ENCODE measurements at places on chromosomes 1 and 21.

GRCh38 chr21:45540601-45540970, 1.7 kb downstream of the SLC19A1 start:
- DNase-seq: no peak

GRCh38 chr1:160702100-160702499, 9.5 kb downstream of the CD48 start:
- DNase-seq: no peak

DNA sequence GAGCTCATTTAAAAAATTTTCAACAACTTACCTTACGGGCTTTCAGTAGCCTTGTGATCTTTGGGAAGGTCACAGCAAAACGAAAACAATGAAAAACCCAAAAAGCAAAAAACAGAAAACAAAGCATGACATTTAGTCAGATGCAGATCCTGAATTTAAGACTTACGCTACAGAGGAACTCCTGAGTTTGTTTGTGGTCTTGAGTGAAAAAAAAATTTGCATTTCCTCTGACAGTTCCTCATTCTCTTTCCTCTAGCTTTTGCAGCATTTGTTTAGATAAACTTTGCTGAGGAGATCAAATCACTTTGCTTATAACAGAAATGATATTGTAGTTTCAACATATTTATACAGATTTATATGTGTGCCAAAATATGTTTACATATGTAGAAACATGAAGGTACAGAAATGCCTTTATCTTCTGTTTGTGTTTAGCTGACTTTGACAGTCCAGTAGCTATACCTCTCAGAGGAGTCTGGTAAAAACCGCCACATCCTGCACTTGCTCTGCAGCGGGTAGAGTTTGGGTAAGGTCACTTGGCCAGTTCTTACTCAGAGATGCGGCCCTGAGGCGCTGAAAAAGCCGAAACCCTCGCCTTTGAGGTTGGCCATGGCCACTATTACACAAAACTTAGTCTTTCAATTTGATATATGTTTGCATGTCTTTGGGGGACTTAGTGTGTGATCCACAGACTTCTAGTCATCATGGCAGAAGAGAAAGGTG, 142.5 kb downstream of the TNR start:
- no peak for DNase-seq

- no peak for DNase-seq
These were observed 23.2 kb downstream of the ILDR2 start for GRCh38 chr1:166952002-166952746.

GRCh38 chr1:218660678-218661053, 315.5 kb downstream of the TGFB2 start:
- no peak for DNase-seq

- no peak for DNase-seq
These were observed 247.3 kb downstream of the S1PR1 start for GRCh38 chr1:101483982-101484688.

DNA sequence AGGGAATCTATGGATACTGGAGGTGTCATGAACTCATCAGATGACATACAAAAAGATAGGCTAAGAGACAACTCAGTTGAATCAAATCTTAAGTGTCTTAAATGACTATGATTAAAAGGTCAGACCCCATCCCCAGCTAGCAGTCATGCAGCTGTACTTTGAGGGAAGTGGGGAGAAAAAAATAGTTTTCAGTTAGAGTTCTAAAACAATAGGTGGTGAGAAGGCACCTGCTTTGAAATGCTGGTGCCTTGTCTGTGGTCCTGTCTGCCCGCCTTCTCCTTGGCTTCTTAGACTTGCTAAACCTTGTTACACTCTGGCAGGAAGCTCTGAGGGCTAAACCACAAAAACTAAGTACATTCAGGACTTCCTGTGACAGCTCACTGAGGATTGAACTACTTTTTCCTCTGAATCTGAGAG, 15.3 kb downstream of the CD2 start:
- no peak for DNase-seq

DNA sequence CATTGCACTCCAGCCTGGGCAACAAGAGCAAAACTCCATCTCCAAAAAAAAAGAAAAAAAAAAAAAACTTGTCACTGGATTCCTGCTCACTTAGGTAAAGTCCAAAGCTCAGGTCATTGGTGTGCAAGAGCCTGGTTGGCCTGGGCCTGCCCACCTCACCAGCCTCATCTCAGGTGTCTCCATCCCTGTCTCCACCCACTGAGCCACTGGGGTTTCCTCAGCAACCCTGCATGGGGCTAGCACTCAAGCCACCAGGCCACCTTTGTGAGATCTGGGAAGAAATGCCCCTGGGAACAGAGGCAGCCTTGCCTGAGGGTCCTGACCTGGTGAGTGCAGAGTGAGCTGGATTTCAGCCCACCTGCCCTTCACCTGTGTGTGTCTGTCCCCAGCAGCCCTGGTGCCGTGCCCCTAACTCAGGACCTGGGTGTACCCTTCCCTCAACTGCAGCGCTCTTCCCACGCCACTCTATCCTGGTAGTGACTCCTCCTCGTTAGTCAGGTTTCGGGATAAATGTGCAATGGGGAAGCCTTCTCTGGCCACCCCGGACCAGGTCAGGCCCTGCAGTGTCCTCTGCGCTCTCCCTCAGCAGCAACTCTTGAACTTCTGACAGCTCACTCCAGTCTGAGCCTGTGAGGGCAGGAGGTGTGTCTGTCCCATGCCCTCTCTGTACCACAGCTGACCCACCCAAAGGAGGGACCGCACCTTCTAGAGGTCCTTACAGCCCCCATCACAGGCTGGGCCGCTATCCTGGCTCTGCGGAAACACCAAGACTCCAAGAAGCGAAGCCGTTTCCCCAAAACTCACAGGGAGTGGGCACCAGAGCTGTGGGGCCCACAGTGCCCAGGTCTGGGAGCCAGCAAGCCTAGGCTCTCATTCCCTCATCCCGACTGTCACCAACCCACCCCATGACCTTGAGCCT, 3.3 kb downstream of the PDZK1IP1 start:
- DNase-seq: no peak

DNA sequence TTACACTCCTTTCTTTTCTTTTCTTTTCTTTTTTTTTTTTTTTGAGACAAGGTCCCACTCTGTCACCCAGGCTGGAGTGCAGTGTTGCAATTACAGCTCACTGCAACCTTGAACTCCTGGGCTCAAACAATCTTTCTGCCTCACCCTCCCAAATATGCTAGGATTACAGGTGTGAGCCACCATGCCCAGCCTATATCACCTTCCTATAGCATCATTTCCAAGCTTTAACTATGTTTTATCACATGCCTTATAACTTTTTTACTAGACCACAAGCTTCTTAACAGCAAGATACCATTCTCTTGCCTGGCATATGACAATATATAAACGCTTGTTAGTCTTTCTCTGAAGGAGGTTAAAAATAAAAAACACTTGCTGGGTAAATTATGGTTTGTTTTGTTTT, 55.3 kb upstream of the MUTYH start:
- DNase-seq: no peak

GRCh38 chr1:23558140-23558871, 995 bp downstream of the ID3 start:
- DNase-seq: no peak

- DNase-seq: no peak
These were observed 305.4 kb downstream of the BACH1 start for GRCh38 chr21:29604076-29604475.
